Stimulated activated CD4-positive, alpha-beta T cell treated with anti-CD3 and anti-CD28 coated beads, Interleukin-2, amount 100 ng/mL, for 24 hours (primary cell): ENCODE measurements at places on chromosomes 5 and 9.

DNA sequence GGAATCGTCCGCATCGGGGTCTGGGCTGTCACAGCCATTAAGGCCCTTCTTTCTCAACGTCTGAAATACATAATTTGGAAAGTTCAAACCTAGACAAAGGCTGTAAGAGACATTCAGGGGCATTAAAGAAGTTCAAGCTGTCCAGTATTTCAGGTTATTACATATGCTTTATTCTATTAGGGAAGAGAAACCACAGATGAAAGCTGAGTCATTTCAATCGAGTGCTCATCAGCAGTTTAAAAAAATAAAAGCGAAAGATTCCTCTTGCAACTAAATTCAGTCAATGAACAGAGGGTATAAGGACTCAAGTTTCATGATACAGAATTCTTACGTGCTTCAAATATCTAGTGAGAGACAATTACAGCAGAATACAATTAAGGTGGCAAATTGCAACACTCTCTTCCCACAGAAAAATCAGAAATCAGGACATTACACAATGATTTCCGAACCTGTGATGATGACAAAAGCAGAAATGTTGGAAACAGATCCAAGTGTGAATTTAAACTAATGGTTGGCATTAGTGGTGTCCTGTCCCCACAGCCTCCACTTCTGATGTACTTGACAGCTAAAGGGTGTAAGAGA, 121.6 kb downstream of the MEF2C start:
- no peak for DNase-seq

DNA sequence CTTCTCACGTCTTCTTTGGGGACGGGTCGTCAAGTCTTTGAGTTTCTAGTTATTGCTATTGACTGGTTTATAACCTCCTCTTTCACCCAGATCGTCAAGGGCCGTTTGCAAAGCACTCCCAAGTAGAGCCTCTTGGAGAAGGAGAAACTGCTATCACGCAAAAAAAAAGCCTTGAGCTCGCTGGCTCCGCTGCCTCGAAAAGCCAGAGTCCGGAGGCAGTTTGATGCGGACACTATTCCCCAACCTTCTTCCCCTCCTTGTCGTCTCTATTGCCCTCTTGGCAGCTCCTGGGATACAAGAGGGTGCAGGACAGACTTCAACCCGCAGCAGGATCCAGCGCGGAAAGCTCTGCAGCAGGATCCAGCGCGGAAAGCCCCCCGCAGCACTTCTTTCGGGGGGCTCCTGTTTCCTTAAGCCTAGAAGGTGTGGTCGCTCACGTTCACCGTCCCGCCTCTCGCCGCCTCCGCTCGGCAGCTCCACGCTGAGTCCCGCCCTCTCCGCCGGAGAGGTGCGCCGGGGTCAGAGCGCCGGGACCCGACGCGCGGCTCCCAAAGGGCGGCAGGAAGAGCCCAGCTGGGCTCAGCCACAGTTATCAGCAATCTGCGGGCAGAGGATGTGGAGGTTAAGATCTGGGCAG, at the start of gene PCDHAC1:
Gene PCDHAC1 (plus strand): TSS at position 494 of the 637 bp plus-strand sequence. CDS start 594 bp downstream, outside the sequence.
- no peak for DNase-seq

GRCh38 chr5:77230727-77231470, 20.4 kb downstream of the PDE8B start:
- no peak for DNase-seq

DNA sequence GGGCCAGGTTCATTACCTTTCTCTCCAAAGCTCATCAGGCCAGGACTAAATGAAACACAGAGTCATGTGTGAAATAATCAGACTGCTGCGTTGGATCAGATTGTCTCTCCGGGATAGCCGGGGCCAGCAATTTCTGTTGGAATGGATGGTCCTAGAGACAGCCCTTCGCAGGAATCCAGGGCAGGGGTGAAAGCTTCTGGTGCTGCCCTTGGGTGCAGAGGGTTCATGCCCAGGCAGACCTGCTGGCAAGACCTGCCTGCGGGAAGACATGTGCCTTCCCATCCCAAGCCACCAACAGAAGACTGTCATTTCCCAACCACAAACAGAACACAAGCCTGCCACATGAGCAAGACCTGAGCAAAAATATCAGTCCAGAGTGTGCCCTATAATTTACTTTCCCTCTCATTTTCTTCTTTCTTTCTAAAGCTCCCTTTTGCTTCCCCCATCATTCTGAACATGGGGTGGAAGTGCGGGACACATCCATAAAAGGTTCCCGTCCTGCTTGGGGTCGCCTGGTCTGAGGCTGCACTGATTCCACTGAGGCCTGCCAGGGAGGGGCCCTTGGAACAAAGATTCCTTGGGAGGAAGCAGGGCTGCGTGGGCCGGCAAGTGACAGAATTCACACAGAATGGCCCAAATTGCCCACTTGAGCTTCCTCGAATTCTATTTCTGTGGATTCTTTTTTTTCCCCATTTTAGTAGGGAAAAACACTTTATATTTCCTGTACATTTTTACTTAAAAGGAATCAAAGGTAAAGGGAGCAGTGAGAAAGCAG, 57.3 kb downstream of the UBE2QL1 start:
- no peak for DNase-seq

- no peak for DNase-seq
These were observed 665 bp downstream of the DNAJC18 start for GRCh38 chr5:139438707-139439012.

- DNase-seq, result no peak
These were observed 9.8 kb upstream of the TRAF2 start for GRCh38 chr9:136876476-136876875.

GRCh38 chr9:116700882-116701865, 14.1 kb downstream of the TRIM32 start:
- no peak for DNase-seq

GRCh38 chr9:113471566-113471965, 8.0 kb downstream of the RGS3 start:
- DNase-seq, result no peak

DNA sequence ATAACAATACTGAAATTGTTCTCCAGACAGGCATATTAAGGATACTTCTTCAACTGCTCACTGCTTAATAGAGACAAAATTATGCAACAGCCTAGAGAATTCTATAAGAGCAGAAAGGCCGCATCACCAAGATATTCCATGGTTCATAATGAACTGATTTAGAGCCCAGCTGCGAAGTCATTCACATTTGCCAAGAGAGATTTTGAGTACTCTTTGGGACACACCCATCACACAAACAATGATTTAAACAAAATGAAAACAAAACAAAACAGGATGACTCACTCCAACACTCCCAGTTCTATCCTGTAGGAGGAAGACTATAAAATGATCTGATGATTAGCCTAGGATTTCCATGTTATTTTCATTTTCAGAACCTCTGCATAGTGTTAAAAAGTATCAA, 145.7 kb upstream of the GNA14 start:
- no peak for DNase-seq
